ENCODE measurements at places on chromosomes 2 and 18.

GRCh38 chr2:217064234-217065011 is 204.6 kb upstream of the TNP1 start:
- DNase-seq, result no peak

DNA sequence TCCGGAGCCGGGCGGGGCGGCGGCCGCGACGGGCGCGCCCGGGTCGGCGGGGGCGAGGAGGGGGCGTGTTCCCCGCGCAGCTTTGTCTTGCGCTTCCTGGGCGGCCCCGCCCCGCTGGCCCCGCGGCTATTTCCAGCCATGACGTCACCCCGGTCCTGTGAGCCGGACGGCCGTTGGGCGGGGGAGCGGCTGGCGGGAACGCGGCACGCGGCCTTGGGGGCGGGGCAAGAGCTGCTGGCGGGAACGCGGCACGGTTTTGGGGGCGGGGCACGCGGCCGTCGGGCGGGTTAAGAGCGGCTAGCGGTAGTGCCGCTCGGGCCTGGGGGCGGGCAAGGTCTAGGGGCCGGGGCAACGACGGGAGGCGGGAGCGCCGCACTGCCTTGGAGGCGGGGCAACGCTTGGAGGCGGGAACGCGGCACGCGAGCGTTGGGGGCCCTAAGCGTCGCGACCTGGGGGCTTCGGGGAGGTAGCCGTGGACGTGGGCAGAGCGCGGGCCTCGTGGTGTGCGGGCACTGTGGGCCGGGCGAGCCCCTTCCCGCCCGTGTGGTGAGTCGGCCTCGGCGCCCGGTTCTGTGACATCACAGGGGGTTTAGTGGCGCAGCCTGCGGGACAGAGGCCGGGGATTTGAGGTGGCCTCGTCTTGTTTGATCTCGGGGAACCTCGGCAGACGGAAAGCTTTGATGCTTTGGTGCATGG is 704 bp downstream of the KLF11 start:
- peak; percentile 87 for DNase-seq

DNA sequence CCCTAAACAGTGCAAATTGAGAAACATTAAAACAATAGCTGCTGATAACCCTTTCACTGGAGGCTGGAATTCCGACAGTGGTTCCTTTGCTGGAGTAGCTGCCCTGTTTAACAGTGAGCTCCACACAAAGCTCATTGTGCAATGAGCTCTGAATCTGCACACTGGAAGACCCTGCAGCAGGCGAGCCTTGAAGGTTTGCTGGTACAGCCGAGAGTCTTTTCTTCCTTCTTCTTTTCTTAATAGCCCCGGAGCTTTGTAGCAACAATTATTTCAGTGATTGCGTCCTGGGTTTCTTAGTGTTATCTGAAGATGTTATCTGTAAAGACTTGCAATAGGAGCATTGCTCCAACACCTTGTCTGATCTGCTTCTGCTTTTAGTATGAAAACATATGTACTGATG is 50.8 kb upstream of the CXCR4 start:
- no peak for DNase-seq

DNA sequence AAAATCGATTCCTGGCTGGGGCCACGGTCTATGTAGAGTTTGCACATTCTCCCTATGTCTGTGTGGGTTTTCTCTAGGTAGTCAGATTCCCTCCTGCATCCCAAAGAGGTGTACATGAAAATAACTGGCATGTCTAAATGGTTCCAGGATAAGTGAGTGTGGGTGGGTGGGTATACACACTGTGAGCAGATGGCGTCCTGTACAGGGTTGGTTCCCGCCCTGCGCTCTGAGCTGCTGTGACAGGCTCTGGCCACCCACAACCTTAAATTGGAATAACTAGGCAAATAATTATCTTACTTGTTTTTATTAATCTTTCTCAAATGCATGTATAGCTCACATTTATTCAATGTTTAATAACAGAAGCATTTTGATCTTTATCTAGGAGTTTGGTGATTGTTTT is 16.3 kb downstream of the THOC1 start:
- DNase-seq, result no peak

DNA sequence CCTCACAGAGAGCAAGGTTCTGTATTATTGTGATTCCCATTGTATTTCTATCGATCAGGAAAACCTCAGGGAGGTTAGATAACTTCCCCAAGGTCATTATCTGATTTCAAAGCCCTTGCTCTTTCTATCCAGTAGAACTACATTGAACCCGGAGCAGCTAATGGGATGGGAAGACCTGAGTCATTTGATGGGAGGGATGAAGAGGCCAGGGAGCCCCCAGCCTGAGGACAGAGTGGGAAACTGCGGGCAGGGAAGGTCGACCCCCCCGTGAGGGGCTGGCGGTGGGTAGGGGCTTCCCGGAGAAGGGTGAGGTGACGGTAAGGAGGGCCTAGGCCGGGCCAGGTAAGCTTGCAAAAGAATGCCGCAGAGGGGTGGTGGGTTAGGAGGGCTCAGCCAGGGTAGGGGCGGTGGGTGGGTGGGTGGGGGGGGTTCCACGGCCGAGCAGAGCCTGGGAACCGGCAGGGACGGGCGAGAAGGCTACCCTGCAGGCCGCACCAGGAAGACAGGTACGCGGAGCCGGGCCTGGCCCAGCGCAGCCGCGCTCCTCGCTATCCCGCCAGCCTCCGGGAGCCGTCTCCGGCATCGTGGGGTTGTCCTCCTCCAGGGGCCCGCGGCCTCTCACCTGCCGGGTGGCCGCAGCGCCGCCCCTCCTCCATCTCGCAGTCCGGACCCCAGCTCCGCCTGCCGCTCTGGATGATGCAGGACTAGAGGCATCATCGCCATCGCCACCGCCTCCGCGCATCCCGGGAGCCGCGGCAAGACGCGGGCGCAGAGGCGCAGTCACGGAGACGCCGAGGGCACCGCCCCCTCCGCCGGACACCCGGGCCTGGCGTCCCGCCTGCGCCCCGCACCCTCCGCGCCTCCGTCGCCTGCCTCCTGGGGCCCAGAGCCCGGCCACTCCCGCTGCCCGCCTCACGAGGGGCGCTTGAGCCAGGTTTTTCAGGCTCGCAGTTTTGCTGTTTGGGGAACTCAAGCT is at the start of gene GPR75:
Gene GPR75, minus strand, starts transcription at position 762 of the 976 bp plus-strand sequence. CDS start 5,211 bp downstream, outside the sequence.
- no peak for DNase-seq

- DNase-seq, result no peak
Observed at GRCh38 chr18:38909972-38910371, 1344.4 kb upstream of the CELF4 start.

GRCh38 chr2:36058076-36058475 is 297.5 kb upstream of the CRIM1 start:
- no peak for DNase-seq

DNA sequence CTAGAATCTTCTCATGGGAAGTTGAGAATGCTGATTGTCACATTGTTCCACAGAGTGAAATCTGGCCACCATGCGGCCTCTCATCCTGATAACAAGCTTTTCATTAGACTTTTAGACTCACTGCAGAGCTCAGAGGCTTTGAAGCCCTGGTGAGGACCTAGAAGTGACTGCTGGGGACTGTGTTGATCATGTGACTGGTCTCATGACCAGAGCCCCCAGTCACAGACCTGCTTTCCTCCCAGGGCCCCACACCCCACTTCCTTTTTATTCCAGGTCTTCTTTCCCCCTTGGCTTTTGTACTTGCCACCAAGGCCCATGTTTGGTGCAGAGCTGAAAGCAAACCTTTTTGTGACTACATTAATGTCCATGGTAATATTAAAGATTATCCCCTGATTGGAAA is 45.2 kb downstream of the PRKCE start:
- no peak for DNase-seq

GRCh38 chr2:8300905-8301304 is 381.0 kb upstream of the ID2 start:
- no peak for DNase-seq

GRCh38 chr2:39232141-39232540 is 11.6 kb downstream of the CDKL4 start:
- no peak for DNase-seq

DNA sequence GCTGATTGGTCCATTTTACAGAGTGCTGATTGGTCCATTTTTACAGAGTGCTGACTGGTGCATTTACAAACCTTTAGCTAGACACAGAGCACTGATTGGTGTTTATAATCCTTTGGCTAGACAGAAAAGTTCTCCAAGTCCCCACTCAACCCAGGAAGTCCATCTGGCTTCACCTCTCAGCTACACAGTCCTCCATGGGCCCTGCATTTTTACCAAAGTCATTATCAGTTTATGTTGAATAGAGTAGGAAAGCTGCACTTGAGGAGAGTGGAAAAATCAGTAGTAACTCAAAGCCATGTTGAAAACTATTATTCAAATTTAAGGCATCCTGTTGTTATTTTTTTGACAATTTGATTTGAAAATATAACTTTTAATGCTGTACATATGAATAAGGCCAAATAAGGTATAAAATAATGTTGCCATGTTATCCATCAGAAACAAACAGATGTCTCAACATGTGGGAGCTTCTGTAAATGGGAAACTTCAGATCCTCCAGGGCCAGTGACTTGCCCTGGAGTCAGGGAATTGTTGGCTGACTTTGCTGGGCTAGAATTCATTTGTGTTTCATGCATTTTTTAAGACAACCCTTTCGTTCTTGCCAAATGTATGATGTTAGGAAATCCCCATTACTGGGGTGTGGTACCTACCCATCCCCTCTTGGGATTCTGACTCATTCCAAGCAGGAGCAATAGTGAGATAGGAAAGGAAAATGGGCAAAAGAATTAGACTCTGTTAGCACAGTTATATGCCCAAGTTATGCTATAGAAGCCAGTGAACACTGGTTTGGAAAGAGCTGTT is 37.8 kb upstream of the CCDC195 start:
- no peak for DNase-seq

GRCh38 chr2:47735912-47736311 is 47.0 kb upstream of the MSH6 start:
- no peak for DNase-seq

DNA sequence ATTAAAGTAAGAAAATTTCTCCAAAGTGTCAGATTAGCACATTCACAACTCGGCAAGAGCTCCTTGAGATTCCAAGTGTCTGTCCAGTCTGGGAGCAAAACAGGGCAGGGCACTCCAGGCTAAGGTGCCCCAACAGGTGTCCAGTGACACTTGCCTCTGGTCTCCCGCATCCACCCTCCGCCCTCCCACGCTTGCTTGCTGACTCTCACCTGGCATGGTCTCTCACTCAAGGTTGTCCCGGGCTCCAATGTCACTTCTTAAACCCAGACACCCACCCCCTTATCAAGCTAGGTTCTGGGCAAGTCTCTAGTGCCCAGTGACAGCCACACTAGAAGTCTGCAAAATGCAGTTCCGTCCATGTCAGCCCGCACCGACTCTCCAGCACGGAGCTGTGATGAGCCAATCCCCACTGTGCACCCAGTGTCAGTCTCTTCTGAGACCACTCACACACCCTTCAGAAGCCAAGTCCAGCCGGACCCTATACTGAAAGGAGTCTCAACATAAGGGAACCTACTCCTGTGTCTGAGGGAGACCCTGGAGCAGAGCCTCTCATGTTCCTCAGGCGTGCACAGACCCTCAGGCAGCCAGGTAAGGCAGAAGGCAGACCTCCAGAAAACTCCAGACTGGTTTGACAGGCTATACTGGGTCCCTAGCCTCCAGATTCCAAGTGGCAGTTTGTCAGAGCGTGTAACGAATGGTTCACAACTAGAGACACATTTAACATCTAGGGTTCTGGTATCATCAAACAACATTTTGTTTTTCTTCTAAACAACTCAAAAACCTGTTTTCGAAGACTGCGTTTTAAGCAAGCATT is 45.6 kb downstream of the HDLBP start:
- DNase-seq, result no peak

DNA sequence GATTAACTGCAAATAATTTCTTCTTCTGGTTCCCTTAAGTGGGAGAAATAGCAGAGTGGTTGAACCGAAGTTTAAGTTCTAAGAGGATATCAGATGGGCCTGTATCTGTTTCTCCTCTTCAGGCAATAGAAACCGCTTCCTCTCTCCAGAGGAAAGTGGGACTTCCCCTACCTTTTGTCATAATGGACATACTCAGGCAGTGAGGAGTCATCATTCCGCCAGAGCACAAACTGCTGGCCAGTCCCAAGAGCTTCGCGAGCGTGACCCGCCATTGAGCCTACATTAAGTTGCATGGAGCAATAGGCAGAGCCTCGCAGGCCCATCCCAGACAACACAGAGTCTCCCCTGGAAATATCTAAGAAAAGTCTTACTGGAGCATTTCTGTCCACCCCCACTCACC is 158.9 kb downstream of the LDLRAD4 start:
- no peak for DNase-seq

DNA sequence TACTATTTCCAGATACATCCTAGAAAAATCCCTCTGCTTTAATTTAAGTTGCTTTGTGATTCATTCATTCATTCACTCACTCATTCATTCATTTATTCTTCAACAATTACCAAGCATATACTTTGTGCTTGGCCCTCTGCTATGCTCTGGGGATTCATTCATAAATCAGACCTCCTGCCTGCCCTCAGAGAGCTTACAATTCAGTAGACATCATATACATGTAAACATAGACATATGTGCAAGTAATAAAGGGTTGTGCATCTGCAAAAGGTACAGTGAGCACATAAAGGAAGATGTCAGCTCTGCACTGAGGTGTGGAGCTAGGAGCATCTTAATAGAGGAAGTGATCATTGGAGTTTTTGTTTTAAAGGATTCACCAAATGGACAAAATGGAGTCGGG is 189.4 kb downstream of the AGPS start:
- no peak for DNase-seq

DNA sequence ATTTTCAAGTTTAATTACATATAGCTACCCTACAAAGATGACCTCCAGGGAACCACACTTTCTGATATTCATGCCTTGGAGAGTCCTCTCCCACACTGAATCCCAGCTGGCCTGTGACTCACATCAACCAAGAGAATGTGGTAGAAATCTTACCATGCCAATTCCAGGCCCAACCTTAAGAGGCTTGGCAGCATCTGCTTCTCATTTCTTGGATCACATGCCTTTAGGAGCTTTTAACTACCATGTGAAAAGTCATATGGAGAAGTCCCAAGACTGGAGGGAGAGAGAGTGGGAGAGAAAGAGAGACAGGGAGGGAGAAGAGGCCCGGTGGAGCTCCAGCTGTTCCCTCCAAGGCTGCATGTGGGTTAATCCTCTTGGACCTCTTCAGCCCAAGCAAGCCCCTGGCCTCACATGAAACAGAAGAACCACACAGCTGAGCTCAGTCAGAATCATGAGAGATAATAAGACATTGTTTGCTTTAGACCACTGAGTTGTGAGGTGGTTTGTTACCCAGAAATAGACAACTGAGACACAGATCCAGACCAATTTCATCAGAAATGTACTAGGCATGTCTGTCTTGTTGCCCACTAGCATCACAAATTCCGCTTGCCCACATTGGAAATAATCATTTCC is 190.7 kb downstream of the MTCL1 start:
- DNase-seq, result no peak

- DNase-seq, result no peak
Observed at GRCh38 chr2:39107156-39107555, 13.7 kb downstream of the SOS1 start.

GRCh38 chr2:126803434-126803775 is 95.3 kb upstream of the TEX51 start:
- DNase-seq, result no peak

- no peak for DNase-seq
Observed at GRCh38 chr2:24175631-24176187, 856 bp downstream of the FAM228A start.

DNA sequence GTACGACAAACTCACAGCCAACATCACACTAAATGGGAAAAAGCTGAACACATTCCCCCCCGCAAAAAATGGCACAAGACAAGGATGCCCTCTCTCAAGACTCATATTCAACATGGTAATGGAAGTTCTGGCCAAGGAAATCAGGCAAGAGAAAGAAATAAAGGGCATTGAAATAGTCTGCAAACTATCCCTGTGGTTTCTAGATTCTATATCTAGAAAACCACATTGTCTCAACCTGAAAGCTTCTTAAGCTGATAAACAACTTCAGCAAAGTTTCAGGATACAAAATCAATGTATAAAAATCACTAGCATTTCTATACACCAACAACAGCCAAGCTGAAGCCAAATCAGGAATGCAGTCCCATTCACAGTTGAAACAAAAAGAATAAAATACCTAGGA is 294.6 kb upstream of the CYP26B1 start:
- DNase-seq, result no peak
